Chondrocyte (in vitro differentiated cells): ENCODE measurements at places on chromosomes 13 and 19.

DNA sequence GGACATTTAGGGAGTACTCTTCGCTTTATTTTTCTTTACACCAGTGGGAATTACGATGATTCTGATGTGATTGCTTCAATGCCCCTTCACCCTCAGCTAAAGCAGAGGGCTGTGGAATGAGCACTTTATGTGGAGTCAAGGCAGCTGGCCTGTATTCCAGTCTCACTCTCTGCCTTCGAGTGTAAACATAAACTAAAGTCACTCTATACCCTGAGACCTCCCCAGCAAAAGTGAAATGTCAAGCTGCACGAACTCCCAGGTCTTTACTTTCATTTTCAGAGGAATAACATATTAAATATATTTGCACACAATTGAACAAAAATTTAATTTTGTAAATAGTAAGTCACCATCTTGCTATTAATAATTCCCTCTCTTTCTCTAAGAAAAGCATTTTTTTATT lies 557.1 kb downstream of the DACH1 start:
- DNase-seq = no peak

GRCh38 chr13:112236016-112236415 lies 140.1 kb upstream of the SPACA7 start:
- no peak for DNase-seq

DNA sequence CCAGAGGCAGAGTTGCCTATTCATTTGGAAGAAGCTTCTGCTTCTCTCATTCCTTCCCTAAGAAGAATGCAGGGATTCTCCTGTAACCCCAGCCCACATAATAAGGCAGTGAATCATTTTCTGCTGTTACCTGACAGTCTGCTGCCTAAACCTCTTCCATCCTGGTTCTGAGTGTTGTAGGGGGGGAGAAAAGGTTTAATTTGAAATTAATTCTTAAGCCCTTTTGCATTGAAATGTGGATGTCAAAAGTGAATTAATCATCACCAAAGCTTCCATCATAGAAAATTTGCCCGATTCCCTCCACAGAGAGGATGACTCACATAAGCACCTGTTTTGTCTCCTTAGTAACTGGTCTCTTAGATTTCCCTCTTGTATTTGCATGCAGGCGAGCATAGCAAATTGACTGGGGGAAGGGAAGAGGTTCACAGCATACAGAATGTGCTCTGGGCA lies 146.7 kb upstream of the FNDC3A start:
- DNase-seq = no peak

DNA sequence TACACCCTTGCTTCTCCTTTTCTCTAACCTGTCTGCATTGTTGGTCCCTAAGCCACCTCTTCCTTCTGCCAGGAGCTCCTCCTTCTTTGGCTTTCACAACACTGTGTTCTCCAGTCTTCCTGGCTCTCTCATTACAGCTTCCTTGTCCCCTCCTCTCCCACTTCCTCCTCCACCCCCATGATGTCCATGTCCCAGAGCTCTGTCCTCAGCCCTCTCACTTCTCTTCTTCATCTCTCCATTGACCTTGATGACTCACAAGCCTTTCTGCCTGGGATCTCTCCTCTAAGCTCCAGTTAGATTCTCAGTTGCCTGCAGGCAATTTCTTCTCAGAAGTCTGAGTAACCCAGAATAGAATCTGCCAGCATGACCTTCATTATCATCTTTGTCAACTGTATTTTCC lies 100.3 kb upstream of the WASF3 start:
- DNase-seq = no peak

DNA sequence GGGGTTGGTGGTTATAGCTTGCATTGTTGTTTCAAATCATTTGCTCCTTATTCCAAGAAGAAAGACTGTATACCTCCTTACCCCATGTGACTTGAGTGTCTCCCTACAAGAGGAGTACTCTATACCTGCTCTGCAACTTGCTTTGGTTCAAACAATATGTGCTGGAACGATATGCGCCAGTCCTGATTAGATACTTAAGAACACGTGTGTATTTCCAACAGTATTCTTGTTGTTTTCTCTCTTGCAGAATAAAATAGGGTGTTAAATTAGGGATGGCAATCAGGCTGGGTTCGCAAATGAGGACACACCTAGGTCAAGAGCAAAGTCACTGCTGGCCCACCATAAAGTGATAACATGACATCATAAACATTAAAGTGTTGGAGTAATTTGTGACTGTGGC lies 895.0 kb upstream of the SLITRK1 start:
- DNase-seq = no peak

- DNase-seq = no peak
Measured at GRCh38 chr13:91622778-91623550, 224.5 kb downstream of the GPC5 start.

GRCh38 chr19:47049307-47049700 lies 880 bp upstream of the TMEM160 start:
- DNase-seq = no peak

GRCh38 chr13:45630791-45631190 lies 15.3 kb upstream of the ERICH6B start:
- no peak for DNase-seq

DNA sequence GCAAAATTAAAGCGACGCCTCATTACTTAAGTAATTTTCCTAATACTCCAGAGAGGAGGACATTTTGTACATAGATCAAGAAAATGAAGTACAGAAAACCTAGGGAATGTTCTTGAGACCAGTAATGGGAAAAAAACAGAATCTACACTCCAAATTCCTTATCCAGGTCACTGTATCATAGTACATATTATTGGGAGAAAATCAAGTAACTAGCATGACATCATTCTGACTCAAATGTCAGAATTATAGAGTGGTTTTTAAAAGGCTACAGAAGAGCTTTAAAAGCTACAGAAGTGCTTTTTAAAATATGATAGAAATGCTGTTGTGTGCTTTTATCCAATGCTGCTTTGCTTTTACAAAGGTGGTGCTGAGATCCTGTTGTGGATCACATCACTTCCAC lies 86.3 kb upstream of the SLC15A1 start:
- DNase-seq = no peak

GRCh38 chr19:13104360-13104847 lies 1.7 kb upstream of the LYL1 start:
- DNase-seq = no peak

GRCh38 chr19:18996796-18997394 lies 36.4 kb downstream of the SUGP2 start:
- DNase-seq = no peak
